ENCODE measurements at places on chromosomes 13 and 19.

DNA sequence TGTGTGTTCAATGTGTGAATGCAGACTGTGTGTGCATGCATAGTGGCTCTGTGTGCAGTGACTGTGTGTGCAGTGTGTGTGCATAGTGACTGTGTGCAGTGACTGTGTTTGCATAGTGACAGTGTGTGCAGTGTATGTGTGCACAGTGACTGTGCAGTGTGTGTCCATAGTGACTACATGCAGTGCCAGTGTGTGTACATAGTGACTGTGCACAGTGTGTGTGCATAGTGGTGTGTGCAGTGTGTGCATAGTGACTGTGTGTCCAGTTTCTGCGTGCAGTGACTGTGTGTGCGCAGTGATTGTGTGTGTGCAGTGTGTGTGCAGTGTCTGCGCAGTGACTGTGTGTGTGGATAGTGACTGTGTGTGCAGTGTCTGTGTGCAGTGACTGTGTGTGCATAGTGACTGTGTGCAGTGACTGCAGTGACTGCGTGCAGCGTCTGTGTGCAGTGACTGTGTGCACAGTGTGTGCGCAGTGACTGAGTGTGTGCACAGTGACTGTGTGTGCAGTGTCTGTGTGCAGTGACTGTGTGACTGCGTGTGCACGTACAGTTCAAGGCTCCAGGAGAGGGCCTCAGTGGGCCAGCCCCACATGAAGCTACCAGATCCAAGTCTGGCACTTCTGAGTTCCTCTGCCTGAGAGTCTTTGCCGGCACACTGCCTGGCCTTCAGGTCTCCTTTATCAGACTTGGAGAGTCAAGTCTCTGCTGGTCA lies 90.3 kb downstream of the IER2 start:
- no peak for DNase-seq

DNA sequence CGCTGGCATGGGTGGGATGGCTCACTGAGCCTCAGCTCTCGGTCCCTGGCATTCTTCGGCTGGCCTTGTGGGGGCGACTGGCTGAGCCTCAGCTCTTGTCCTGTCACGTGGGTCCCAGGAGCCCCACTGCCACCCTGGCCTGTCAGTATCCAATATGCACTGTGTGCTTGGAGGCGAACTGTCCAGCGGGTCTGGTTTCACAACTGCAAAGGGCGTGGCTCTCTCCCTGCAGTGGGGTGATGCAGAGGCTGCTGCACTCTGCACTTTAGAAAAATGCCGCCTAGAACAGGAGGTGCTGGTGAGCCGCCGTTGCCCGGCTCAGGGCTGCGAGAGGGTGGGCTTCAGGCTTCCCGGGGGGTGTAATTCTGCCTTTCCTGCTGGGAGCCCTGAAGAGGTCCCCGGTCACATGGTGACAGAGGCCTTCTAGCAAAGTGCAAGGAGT lies 17.0 kb upstream of the TMEM255B start:
- no peak for DNase-seq

DNA sequence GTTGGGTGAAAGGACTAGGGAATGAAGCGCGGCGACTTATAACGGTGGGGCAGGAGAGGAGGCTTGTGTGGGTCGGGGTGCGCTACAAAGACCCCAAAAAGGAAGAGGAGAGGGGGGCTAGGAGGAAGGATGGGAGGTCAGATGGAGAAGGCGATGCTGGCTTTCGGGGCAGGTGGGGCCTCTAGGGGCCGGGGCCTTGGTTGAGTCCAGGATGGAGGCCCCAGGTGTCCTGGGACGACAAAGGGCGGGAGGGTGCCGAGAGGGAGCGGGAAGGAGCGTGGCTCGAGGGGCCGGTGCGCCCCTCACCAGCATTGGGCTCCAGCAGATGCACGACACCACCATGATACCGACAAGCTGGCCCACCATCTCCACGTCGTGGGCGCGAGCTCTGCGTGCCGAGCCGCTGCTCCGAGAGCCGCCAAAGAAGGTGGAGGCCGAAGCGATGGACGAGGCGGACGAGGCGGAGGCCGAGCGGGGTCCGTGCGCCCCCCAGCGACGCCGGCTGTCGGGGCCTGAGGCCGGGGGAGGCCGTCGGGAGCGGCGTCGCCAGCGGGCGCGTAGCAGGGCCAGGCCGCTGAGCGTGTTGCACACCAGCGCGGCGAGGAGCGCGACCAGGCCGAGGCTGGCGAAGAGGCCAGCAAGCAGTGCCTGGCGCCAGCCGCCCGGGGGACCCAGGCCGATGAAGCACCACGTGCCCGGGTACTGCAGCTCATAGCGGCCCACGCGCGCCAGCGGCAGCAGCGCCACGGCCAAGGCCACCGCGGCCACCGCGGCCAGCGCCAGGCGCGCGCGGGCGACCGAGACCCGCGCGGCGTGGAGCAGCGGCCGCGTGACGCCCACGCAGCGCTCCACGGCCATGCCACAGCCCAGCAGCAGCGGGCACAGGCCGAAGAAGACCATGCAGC lies 1.8 kb downstream of the PTGER1 start:
- no peak for DNase-seq

GRCh38 chr13:101942038-101942437 lies 459.8 kb downstream of the FGF14 start:
- DNase-seq: peak; percentile 41

DNA sequence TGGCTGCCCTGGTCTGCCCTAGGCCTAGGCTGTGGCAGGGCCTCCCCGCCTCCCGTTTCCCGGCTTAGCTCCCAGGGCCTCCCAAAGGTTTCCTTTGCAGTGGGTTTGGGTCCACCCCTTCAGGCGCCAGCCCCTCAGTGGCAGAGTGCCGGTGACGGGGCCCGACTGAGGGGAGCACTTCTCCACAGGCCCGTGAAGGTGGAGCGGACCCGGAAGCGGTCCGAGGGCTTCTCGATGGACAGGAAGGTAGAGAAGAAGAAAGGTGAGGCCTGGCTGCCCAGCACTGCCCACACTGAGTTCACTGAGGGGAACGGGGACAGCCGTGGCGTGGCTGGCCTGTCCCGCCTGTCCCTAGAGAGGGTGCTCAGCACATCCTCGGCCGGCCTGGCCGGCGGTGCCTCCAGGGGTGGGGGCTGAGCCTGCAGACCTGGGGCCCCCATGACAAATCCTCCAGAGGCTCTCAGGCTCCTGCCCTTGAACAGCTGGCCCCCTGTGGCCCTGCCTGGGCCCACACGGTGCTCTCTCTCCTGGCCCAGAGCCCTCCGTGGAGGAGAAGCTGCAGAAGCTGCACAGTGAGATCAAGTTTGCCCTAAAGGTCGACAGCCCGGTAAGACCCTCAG lies 20.4 kb downstream of the PLIN4 start:
- DNase-seq: no peak

- DNase-seq: no peak
Observed at GRCh38 chr13:39196965-39197646, 158.8 kb downstream of the NHLRC3 start.

- DNase-seq: no peak
Observed at GRCh38 chr13:95112883-95113282, 188.4 kb downstream of the ABCC4 start.

- DNase-seq: peak; percentile 17
Observed at GRCh38 chr13:32940601-32941000, 75.6 kb upstream of the KL start.

DNA sequence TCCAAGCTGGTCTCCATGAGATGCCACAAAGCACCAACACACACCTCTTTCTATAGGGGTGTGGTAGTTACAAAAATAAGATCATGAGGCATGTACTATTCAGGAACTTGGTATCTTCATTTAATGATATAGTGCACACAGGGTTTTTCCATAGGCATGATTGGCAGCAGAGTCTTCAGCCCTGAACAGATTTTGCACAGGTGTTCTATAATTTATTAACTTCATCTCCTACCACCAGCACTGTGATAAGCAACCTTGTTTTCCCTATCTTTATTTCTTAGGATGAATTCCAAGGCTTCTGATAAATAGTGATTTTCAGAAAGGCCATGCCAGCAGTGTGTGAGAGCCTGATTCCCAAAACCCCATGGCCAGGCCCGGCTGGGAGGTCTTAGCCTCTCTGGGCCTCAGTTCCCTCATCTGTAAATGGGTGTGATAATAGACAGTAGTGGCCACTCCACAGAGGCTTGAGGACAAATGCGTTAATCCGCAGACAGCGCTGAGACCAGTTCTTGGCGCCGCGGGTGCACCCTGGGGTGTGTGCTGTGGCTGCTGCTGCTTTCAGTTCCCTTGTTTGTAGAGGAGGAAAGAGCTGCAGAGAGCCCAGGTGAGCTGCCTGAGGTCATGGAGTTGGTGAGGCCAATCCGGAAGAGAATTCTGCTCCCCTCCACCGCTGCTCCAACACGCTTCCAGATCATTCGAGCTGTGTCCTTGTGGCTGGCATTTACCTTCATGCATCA lies 33.1 kb downstream of the DHRS12 start:
- DNase-seq: no peak

DNA sequence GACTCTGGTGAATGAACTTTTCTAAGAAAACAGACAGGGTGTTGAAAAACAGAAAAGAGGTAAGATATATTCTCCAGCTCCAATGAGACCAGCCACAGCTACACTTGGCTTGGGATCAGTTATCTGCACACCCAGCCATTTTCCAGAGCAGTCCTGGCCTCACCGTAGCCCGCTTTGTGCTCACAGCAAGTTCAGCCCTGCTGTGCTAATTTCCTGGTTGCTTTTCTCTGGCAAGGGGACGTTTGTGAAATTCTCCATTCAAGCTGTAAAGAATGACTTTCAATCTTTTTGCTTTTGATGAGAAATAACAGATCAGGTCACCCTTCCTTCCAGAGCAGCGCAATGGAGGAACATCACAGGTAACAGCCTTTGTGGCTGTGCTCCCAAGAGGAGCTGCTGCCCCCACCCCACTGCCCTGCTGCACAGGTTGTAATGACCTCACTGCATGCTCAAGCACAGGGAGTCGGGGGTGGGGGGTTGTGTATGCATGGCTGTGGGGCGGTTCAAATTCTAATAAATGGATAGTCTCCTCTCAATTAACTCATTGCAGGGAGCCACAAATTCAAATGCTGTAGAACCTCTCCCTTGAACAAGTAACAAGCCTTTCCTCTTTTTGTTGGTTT lies 516.6 kb upstream of the NBEA start:
- no peak for DNase-seq

DNA sequence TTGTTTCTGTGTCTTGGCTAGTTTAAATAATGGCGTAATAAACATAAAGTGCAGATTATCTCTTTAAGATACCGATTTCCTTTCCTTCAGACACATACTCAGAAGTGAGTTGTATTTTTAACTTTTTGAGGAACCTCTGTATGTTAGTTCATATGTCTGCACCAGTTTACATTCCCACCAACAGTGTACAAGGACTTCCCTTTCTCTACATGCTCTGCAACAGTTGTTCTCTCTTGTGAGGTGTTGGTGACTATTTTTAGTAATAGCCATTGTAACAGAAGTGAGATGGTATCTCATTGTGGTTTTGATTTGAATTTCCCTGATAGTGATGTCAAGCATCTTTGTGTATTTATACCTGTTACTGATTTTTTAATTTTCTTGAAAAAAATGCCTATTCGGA lies 418.6 kb downstream of the UQCRFS1 start:
- no peak for DNase-seq

DNA sequence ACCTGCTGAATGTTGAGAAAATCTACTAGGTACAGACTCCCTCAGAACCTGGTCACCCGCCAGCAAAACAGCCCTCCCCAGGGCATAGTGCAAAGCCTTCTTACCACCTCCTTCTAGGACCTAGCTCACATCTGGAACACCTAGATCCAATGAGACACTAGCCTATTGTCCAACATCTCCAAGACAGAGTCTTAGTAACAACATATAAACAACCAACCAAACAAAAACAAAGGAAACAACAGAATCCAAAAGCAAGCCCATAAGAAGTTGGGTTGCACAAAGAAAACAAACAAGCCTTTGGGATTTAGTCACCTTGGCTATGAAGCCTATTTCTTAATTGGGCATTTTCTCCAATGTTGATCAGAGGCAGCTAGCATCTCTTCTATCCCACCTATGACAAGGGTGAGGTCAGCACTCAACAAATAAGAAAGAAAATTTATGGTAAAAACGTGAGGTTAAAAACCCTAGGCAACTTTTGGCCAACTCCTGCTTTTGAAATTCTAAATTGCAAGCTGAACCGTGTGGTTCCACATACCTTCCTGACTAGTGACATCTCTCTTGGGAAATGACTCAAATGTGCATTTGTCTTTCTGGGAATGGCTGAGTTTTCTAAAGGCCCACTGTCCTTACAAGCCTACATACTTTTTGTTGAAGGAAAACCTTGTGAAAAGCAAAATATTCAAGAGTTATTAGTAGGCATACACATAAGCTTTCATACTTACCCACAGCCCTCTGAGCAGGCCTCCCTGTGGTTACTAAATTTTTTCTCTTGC lies 66.7 kb downstream of the FAM216B start:
- no peak for DNase-seq

DNA sequence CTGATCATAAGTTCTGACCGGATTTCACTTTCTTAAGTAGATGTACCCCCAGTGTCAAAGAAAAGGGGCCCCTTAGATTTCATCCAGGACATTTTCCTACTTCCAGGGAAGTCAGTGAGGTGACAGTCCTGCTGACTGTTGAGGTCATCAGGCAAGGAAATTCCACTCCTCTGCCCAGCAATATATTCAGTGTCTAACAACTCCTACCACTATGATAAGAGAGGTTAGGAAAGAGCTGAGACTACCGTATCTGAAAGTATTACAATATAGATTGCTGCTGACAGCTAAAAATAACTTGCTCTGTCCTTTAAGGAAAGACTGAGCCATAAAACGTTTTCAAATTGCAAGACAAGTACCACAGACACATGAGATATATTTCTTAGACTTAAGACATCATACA lies 325.1 kb downstream of the EFNB2 start:
- no peak for DNase-seq

- no peak for DNase-seq
Observed at GRCh38 chr19:33698576-33699435, 77.1 kb downstream of the CHST8 start.

GRCh38 chr19:9850235-9850959 lies 15.3 kb downstream of the PIN1 start:
- no peak for DNase-seq

- DNase-seq: no peak
Observed at GRCh38 chr13:111360452-111360851, 40.0 kb downstream of the TEX29 start.

DNA sequence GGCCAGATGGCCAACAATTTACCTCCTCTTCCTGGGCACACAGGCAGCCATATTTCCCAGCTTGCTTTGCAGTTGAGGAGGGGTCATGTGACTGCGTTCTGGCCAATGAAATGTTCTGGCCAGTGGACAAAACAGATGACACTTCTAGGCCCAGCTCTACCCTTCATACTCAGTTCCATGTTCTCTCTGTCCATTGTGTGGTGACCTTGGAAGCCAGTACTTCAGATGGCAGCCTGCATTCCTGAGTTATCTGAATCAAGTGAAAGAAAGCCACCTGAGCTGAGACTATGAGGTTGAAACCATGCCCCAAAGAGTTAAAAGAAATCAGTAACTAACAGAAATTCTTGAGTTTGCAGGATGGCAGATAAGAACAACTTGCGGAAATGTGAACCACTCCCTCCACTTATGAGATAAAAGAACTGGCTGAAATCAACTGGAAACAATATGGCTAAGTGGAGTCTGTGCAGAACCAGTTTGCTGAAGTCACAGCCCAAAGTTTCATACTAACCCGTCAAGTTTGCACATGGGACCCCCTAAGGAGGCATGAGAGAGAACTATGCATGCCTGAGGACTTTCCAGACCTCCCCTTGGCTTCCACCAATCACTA lies 8.1 kb downstream of the FAM187B start:
- no peak for DNase-seq

Data from mucosa of gallbladder (tissue), 1 donor.